ENCODE measurements at places on chromosomes 2 and 18. TPM values are rescaled to one million over a fixed set of nuclear protein-coding genes. Genes with fewer than 3 reads are reported as not detected.
A peak's percentile ranks its signal among the peaks of the same experiment; 100 is the strongest.

QPCT gene
- 0.24 TPM for total RNA-seq

FHL2 gene
- 42.0 TPM for total RNA-seq

PRSS56 gene
- total RNA-seq, result 2.5 TPM

DES gene
- 13,585 TPM for total RNA-seq

YPEL5 gene
- 107 TPM for total RNA-seq

SLC5A7 gene
- total RNA-seq, result not detected

LCT gene
- 0.16 TPM for total RNA-seq

HOXD3 gene
- not detected for total RNA-seq

SDC1 gene
- total RNA-seq, result 11.0 TPM

DUSP19 gene
- total RNA-seq, result 5.3 TPM

DNA sequence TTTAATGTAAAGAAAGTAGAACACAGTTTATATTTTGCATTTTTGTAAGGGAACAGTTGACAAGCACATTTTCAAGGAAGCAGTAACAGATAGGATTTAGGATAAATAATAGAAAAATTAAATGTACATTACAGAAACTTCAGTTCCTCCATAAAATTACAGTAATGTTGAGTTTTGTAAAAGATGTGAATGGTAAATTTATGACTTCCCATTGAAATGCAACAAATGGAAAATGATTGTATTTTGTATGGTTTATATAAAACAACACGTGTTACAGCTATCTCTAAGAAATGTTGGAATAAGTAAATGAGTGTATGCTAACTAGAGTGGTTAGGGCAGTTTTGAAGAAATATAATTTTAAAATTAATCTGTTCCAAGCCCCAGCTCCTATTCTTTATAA is 227.3 kb downstream of the PARD3B start:
- no peak for DNase-seq

GRCh38 chr2:159177957-159178356 is 108.5 kb downstream of the WDSUB1 start:
- DNase-seq, result no peak

- DNase-seq, result peak; percentile 32
Observed at GRCh38 chr2:185787227-185788145, 48.9 kb downstream of the FSIP2 start.

DNA sequence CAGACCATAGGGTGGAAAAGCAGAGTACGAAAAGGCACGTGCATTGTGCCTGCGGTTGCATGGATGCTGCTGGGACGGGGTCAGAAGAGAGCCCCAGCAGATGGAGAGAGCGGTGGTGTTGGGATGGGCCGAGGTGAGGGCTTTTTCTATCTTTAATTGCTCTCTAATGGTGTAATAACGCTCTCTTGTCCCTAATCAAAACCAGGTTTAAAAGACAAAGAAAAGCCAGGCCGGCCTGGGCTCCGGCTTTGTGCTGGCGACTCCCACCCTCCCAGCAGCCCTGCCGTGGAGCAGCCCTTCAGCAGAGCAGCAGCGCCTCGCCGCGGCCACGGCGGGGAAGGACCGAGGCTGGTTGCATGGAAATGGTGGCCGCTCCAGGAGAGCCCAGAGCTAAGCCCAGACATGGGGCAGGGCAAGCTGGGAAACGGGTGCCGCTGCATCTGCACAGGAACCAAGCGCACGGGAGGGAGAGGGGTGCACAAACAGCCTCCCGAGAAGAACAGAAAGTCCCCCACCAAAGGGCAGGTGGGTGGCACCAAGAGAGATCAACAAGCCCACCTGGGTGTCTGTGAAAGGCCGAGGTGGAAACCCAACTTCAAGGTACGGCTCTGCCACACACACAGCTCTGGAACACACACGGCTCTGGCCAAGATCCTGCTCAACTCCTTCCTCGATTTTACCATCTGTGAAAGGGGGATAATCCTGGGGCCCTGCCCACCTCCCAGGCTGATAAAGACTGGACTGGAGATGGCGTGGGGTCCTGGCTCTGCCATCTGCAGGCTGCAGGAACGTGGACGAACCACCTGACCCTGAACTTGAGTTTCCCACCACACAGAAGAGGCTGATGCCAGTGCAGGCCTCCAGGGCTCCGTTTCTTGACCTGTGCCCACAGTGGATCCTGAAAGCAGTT is 15.0 kb downstream of the HS1BP3 start:
- DNase-seq, result peak; percentile 76

GRCh38 chr2:193581807-193582206 is 1387.1 kb upstream of the TMEFF2 start:
- no peak for DNase-seq

DNA sequence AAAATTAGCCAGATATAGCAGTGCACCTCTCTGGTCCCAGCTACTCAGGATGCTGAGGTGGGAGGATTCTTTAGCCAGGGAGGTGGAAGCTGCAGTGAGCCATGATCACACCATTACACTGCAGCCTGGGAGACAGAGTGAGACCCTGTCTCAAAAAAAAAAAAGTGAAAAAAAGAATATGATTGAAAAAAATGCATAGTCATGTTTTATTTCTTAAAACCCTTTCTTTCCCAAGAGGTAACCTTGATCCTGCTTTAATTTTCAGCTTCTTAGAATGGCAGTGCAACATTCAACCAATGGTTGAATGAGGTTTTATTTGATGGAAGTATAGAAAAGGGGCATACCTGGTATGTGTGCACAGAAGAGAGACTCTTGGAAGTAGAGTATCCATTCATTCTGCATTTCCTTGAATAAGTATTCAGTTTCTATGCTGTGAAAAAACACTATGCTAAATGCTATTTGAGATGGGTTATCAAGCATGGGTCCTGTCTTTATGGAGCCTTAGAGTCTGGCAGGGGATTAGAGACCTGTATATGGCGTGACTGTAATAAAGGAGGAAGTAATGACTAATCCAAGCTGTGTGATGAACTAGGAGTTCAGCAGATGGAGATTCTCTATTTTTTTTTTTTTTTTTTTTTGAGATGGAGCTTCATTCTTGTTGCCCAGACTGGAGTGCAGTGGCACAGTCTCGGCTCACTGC is 146.3 kb downstream of the WDSUB1 start:
- DNase-seq, result no peak

GRCh38 chr2:209577376-209578357 is 153.8 kb downstream of the MAP2 start:
- DNase-seq, result peak; percentile 40

DNA sequence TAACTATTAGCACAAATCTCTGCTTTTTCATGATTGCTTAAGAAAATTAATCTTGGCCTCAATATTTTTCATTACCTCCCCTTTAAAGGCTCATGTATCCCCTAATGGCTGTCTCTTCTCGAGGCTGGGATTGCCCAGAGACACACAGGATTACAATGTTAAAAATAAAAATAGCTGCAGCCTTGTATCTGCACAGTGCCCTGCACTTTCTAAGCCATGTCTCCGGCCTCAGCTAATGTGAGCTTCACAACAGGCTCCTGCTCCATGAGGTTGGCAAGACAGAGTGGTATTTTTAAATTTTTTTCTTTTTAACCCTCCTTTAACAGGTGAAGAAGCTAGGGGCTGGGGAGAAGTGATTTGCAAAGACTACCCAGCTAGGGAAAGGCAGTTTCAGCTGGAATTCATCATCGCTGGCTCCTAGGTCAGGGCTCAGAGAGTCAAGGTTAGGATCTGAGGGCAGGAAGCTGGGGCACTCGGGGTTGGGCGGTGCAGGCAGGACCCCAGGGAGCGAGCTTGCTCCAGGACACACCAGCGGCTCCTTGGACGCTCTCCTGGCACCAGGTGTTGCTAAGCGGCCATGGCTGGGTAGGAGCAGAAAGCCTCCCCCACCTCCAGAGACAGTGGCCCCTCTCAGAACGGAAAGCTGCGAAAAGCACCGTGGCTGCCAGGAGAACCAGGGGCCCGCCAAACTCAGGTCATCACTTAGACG is 135.6 kb downstream of the SMAD2 start:
- DNase-seq, result no peak

DNA sequence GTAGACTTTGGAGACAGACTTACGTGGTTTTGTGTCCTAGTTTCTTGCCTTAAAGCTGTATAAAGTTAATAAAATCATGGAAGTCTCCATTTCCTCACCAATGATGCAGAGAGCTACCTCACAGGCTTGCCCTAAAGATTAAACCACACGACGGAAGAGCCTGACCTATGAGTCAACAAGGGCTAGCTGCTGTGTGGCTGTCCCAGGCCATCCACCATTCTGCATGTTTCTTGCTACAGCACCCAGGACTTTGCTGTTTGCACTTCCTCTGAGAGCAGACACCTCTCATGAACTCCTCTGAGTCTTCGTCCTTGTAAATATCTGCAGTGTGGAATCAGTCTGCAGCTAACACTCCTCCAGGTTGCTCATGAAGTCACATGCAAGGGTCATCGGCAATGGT is 160.0 kb upstream of the TRIB2 start:
- DNase-seq, result no peak

GRCh38 chr2:62760026-62760425 is 54.5 kb downstream of the EHBP1 start:
- DNase-seq, result no peak

DNA sequence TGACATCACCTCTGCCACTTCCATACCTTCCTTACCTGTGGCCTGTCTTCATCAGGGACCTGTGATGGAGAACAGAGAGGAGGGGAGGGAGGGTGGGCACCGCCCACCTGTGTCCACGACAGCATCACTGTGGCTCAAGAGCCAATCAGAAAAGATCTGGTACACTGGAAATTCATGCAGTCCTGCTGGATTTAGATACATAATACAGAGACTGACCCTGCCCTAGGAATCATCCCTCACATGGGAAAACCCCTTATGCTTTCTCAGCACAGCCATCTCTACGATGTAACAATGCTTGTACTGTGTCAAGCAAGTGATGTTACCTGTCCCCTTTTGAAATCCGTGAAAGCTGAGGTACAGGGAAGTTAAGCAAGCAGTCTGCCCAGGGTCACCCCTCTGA is 145.6 kb upstream of the EPAS1 start:
- no peak for DNase-seq

DNA sequence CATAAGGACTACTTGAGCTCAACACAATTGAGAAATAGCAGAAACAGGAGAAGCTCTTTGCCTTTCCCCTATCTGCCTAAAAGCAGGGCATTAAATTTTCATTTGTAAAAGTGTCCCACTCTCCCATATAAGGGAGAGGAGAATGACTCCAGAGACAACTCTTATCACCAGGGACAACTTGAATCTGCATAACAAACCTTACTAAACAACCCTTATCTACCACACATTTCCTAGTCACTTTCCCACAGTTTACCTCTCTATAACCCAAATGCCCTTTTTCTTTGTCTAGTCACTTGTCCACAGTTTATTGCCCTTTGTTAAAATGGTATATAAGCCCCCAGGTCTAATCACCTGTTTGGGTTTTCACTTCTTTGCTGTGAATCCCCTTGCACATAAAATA is 37.5 kb upstream of the PPM1B start:
- DNase-seq, result no peak

DNA sequence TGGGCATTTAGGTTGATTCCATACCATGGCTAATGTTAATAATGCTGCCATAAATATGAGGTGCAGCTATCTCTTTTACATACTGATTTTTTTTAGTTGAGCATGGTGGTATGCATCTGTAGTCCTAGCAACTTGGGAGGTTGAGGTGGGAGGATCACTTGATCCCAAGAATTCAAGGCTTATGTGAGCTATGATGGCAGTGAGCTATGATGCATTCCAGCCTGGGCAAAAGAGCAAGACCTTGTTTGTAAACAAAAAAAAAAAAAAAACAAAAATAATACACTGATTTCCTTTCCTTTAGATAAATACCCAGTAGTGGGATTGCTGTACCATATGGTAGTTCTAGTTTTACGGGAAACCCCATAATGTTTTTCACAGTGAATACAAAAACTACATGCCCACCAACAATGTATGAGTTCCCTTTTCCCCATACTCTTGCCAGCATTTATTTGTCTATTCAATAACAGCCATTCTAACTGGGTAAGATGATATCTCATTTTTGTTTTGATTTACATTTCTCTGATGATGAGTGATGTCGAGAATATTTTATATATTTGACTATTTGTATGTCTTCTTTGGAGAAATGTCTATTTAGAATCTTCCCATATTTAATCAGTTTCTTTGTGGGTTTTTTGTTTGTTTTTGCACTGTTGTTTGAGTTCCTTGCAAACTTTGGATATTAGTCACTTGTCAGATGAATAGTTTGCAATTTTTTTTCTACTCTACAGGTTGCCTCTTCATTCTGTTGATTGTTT is 281.0 kb upstream of the KYNU start:
- no peak for DNase-seq

DNA sequence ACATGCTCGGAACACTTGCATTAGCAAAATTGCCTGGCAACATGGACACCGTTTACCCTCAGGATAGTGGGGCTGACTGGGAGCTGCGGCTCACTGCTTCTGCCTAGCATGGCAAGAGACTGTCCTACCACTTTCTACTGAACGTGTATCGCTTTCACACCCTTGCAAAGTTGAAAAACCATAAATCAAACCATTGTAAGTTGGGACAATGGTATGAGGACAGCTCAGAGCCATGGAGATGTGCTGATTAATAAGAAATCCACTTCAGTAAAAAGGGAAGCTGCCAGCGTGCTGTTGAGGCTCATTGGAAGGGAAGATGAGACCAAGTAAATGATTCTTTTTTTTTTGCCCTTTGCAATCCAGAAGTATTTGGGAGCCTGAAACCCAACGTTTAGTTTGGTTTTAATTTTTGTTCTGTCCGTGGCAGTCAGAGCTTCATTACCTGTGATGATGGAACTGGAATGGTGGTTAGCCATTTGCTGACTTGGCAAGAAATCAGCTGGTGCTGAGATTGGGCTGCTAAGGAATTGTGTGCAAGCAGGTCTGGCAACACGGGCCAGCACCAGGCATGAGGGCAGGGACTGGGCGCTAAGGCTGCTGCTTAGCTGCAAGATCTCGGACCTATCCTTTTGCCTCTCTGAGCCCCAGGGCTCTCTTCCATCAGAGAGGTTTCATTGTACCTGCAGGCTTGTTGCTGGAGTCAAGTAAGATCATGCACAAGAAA is 75.5 kb upstream of the HS6ST1 start:
- no peak for DNase-seq

- DNase-seq, result no peak
Observed at GRCh38 chr2:226720948-226721347, 78.7 kb downstream of the IRS1 start.

GRCh38 chr2:113888641-113889470 is 1.0 kb upstream of the ACTR3 start:
- no peak for DNase-seq

- no peak for DNase-seq
Observed at GRCh38 chr18:76911440-76911839, 89.1 kb downstream of the ZNF236 start.
